GM12878 (cell line): ENCODE measurements at places on chromosomes 16 and 17.

DNA sequence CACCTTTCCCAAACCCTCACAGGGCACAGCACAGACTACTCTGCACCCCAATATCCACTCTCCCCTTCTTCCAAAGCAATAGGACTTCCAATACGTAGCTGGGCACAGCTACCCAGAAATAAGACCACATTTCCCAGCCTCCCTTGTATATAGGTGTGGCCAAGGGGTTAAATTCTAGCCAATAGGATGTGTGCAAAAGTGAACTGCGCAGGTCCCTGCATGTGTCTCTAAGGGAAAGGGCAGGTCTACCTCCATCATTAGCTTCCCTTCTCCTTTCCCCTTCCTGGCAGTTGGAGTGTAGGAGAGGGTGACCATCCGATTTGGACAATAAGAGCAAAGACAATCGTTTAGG, 25.5 kb upstream of the SNN start:
- no peak for DNase-seq

DNA sequence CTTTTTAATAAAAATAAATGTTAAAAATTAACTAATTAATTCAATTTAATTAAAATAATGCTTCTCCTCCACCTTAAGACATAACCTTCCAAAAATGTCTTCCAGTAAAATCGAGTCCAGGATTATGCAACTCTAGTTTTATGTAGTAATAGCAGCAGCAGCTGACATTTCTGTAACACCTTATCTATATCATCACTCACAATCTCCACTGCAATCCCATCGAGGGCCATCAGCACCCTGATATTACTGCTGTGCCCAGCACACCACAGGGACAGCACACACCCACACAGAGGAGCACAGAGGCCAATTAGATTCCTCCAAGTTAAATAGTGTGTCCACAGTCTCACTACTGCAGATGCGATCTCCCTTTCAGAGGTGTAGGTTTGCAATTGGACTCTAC, 2.9 kb downstream of the RPH3AL start:
- DNase-seq, result no peak

- DNase-seq, result no peak
These were observed 930 bp downstream of the SPNS2 start for GRCh38 chr17:4499431-4500190.

DNA sequence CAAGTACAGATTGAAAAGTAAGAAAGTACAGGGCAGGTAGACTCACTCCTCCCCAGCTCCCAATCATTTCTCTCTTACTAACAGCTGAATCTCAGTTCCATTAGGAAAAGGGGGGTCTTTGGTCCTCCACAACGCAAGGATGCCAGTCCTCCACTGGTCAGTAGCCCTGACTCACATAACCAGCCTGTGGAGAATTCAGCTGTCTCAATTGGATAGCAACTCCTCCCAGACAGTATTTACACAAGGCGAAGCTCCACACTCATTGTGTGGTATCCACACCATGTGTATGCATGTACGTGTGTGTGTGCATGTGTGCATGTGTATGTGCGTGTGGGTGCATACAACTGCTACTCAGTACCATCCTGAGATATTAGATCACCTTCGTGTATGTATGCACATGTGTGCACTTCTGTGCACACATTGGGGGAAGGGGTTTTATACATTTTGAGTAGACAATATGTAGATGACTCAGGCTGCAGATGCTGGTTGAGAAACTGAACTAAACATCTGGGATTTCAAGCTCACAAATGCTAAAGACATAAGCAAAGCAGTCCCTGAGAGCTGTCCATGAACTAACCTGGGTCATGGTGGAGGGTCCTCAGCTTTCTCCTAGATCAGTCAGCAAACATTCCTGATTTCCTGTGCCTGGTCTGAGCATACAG, 240.1 kb downstream of the SLC39A11 start:
- DNase-seq, result no peak

DNA sequence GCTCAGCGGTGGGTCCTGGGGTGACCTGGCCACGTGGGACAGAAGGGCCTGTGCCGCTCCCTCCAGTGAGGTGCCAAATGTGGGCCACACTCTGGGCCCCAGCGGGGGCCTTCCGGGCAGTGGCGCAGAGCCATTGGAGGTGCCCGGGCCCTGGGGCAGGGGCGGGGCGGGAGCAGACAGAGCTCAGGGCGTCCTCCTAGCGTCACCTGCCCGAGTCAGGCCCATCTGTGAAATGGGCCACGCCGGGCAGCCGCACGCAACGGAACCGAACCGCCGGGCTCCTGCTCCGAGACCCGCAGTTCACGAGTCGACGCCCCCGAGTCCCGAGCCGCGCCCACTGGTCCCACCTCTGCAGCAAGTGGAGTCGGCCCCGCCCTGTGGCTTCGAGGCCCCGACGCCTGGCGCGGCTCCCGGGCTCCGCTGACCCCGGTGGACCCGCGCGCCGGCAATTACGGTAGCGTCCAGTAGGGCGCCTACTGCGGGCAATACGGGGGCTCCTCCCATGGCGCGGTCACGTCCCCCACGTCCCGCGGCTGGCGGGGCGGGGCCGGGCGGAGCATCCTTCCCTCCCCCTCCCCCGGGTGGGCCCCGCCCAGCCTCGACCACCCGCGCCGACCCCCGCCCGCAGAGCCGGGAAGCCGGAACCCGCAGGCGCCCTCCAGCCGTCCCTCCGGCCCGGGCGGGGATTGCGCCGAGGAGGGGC, 1.9 kb downstream of the SLC16A3 start:
- no peak for DNase-seq

DNA sequence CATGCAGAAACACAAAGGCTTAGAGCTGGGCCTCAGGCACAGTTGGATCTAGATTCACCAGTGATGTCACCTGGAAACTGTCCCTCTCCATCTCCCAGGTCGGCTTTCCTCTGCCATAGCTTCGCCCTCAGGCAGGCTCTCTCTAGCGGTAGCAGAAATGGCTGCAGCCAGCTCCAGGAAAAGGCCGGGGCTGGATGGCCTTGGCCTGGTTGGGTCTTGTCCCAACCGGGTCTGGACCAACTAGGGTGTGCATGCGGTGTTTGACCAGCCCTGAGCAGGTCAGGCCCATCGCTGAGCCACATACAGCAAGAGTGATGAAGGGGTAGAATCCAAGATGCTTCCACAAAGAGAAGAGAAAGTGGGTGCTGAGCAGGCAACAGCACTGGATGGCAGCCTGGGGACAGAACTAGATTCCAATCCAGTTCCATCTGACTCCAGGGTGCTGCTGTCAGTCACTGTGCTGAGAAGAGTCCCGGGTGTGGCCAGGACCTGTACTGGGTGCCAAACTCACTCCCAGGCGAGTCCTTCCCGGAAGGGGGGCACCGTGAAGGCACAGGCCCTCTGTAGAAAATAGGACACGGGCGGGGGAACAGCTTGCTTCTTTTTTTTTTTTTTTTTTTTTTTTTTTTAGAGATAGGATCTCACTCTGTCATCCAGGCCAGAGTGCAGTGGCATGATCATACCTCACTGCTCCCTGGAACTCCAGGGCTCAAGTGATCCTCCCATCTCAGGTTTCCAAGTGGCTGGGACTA, 51.8 kb downstream of the SOCS3 start:
- DNase-seq, result no peak

DNA sequence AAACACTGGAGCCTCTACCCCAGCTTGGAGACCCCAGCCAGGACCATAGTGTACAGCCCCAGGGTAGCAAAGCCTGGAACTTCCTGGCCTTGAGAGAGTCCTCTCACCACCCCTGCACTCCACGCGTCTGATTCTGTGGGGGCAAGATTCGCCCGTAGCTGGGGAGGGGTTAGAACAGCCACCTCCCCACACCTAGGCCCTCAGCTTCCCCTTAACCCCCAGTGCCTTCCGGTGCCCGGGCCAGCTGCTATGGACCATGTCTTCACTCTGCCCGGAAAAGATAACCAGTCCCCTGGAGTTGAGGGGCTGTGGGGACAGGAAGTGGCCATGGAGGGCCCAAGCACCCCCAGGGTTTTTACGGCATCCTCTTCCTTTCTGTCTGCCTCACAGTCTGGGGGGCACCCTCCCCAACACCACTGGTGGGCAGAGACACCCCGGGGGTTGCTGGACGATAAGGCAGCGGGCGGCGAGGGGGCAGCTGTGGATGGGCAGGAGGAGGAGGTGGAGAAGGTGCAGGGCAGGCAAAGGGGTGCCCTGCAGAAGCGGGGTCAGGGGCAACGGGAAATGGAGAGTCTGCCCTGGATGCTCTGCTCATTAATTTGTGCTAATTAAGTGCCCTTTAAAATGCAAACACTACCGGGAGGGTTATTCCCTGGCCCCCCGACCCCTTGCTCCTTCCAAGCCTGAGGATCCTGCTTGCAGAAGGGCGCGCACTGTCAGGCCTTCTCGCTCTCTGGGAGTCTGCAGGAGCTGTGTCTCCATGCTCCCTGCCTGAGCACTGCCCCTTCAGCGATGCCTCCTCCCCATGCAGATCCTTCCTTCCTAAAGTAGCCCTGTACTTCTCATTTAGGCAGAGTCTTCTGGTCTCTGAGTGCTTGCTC, 2.4 kb downstream of the PRSS27 start:
- DNase-seq, result no peak

- peak; percentile 99 for DNase-seq
These were observed 15.0 kb upstream of the CPD start for GRCh38 chr17:30363715-30364202.

DNA sequence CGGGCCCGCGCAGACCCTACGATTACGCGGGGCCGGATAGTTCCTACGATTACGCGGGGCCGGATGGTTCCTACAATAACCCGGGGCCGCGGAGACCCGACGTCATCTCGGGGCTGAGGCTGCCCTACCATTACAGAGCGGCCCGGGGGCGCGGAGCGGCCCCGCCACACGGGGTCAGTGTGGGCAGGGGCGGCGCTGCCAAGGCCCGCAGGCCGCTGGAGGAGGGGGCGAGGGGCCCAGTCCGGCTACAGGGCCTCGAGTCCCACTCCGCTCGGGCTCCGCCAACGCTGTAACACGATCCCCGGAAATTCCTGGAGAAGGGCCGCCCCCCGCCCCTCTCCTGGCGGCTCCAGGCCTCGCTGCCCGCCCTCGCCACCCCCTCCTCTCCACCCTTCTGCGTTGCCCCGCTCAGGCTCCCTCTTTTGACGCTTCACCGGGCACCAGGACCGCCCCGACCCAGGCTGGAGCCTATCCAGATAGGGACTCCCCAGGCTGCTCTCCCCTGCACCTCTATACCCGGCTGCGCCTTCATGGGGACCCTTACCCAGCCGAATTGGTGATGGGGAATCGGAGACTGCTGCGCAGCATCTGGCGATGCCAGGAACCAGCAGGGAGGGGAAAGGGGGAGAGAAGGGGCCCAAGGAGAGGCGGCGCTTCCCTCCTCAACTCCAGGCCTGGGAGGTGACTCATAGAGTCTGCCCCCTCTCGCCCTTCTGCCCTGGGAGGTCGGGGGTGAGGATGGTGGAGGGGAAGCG, at the start of gene RAB34:
Gene RAB34, minus strand, starts transcription at position 291 of the 755 bp plus-strand sequence. CDS start 602 bp downstream, outside the sequence.
- no peak for DNase-seq

DNA sequence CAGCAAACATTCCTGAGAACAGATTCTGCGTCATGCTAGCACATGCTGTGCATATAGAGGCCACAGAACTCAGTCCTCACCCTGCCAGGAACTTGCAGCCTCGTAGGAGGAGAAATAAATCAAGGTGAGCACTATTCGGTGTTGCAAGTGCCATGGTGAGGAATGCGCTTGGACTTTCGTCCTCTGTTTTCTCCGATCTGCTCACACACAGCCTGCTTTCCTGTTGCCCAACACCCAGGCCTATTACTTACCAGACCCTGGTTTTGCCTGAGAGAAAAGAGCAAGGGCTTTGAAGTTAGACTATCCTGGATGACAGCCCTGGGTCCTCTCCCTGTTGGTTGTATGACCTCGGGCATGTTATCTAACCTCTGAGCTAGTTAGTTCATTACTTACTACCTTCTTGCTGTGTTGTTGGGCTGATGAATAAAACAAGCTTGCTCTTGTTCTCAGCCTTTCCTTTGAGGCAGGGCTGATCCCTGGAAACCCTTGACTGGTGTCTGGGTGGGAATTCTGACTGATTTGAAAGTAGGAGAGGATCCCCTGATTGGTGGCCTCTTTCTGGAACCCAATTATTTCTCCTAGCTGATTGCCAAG, 2.9 kb downstream of the ACSF2 start:
- no peak for DNase-seq

- no peak for DNase-seq
These were observed 151.3 kb downstream of the RPTOR start for GRCh38 chr17:80695979-80696378.

GRCh38 chr16:30131869-30132475, 9.0 kb upstream of the MAPK3 start:
- DNase-seq, result no peak

GRCh38 chr16:18800775-18801144, 589 bp downstream of the ARL6IP1 start:
- no peak for DNase-seq

- no peak for DNase-seq
These were observed 8.7 kb downstream of the SLC12A4 start for GRCh38 chr16:67959536-67960329.
